ENCODE measurements at places on chromosomes 4 and X.

GRCh38 chr4:182624281-182624680 lies 292.9 kb downstream of the DCTD start:
- DNase-seq: no peak

DNA sequence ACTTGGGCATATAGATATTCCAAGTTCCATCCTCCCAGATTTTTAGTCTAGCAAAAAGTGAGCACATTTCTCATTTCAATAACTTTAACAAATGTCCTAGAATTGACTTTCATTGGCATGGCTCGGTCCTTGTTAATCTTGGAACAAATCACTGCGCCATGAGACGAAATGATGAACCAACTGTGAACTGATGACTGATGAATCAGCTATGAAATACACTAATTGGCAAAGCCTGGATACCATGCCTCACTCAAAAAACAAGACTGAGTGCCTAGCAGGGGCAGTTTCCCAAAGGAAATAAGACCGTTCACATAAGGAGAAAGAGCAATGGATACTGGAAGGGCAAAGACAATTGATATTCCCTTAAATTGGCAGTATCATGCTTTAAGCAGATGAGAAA lies 248.6 kb upstream of the VEGFC start:
- no peak for DNase-seq

DNA sequence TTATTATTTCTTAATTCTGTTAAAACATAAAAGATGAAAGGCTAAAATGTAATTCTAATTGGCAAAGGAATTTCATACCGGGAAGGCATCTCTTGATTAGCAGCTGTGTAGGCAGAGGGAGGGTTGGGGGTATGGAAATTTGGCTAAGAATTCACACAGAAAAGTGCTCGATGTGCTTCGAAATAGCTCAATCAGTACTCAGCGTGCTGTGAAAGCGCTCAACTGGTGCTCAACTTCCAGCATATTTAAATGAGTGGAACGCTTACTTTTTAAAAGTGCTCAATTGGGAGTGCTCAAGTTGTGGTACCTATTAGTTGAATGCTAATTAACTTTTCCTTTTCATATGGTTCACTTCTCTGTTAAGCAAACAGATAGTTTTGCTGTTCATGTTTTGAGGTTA lies 695.9 kb upstream of the ATOH1 start:
- DNase-seq: no peak

DNA sequence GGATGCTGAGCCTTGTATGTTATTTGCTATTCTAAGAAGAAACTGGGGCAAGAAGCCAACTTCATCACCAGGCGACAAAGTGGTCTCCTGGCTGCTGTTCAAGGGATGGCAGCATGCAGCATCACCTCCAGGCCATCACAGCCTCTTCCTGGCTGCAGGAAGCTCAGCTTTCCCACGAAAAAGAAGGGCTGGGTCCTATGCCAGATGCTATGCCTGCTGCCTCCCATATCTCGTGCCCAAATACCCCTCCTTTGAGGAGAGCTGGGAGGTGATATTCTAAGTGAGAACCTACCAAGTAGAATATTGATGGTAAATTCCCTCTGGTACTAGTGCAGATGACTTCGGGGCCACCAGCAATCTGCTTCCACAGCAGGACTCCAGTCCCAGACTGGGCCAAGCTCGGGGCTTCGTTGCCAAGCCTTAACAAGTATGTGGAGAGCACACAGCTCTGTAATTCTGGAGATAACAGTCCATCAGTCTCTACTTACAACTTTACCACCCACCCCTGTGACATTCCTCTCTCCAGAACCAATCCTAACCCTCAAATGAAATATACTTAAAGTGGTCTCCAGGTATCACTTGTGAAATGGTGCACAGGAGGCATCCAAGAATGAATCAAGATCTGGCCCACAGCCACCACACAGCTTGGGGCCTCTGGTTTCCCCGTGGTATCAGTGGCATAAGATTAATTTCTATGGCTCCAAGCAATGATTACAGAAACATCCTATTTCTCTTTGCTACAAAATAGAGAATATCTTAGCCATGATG lies 149.3 kb downstream of the PALLD start:
- peak; percentile 75 for DNase-seq

DNA sequence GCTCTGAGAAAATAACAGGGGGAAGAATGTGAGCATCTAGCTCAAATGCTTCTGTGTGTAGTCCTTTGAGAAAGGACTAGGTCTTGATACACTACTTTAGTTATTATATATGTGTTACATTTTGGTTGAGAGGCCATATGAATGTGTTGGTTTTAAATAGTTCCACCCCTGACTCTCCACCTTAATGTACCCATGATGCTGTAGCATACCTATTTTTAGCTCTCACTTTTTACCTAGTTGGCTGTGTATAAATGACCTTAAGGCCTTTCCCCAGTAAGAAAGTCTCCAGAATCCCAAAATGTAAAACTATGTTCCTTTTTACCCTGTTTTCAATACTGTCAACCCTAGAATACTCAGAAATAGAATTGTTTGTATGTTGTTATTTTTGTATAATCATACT lies 20.0 kb upstream of the NPNT start:
- no peak for DNase-seq

DNA sequence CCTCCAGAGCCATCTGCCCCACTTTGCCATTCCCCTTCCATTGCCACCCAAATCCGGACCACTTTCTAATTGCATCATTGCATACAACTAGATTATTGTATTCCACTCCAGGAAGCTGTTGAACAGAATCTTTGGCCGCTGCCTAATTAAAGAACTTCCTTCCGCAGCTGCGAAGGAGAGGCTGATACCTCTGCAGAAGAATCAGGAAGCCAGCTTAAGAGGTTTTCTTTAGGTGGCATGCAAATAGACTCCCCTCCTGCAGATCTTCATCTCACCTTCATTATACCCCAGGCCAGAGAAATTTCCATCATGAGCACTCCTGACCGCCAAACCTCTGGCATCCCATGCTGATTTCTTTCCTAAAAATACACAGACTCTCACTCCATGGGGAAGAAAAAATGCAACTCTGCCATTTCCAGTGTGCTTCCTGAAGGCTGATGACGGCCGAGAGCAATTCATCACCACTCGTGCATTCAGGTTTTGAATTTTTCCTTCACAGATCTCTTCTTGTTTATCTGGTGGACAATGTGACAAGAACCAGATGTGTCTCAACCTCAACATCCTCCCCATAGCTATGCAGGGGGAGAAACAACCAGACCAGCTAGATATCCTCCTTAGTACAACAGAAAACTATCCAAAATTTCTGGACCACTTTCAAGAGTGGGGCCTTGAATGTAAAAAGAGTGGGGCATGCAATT lies 31.2 kb downstream of the LGI2 start:
- no peak for DNase-seq

DNA sequence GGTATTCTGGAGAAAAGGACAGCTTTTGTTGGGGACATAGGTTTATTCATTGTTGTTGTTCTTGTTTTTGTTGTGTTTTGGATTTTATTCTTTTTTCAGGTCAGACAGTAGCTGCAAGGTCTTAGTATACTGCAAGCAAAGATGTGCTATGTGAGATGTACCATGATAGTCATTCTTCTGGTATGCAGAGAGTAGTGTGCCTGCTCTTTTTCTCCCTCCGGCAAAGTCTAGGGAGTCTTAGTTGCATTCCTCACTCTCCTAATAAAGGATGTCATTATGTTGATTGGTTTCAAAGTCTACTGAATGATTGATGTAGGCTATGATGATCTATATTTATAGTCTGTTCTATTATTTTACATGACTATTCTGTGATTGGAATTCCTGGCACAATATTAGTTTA lies 119.9 kb upstream of the POF1B start:
- DNase-seq: no peak

DNA sequence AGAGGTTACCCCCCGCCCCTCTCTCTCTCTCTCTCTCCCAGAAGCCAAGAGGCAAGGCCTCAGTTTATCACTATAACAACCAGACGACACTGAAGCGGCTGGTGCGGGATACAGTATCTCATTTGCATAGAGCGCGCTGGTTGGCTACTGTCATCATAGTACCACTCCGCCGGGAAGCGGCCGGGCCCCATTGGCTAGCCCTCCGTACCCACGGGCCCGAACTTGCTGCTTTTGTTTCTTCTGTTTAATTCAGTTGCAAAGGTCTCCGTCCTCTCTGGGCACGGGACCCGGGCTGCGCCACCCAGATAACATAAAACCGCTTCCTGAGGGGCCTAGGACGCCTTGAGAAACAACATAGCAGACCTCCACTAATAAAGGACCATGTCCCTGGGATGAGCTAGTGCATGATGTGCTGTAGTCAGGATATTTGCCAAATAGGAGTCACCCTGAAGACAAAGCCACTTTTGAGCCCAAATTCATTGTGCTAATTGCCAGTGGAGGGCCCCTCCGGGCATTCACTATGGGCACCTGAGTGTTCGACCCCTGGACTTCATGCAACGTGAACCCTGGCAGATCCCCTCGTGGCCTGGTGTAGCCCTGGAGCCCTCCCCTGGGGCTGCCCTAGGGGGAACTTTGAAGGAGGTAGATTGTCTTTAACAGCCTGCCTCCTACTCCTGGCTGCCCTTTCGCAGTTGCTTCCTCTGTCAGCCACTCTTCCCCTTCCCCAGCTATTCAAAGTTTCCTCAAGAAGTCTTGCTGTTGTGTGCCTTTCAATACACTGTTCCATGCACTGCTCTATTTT lies at the start of gene PCYT1B:
PCYT1B (minus strand) TSS at position 91 of the 802 bp plus-strand sequence. CDS start 242 bp downstream, outside the sequence.
- peak; percentile 90 for DNase-seq

- DNase-seq: no peak
Measured at GRCh38 chr4:98682719-98683118, 24.3 kb upstream of the TSPAN5 start.

- DNase-seq: no peak
Measured at GRCh38 chr4:48939785-48940184, 33.2 kb upstream of the OCIAD2 start.

- no peak for DNase-seq
Measured at GRCh38 chr4:65502131-65502701, 168.1 kb downstream of the EPHA5 start.

DNA sequence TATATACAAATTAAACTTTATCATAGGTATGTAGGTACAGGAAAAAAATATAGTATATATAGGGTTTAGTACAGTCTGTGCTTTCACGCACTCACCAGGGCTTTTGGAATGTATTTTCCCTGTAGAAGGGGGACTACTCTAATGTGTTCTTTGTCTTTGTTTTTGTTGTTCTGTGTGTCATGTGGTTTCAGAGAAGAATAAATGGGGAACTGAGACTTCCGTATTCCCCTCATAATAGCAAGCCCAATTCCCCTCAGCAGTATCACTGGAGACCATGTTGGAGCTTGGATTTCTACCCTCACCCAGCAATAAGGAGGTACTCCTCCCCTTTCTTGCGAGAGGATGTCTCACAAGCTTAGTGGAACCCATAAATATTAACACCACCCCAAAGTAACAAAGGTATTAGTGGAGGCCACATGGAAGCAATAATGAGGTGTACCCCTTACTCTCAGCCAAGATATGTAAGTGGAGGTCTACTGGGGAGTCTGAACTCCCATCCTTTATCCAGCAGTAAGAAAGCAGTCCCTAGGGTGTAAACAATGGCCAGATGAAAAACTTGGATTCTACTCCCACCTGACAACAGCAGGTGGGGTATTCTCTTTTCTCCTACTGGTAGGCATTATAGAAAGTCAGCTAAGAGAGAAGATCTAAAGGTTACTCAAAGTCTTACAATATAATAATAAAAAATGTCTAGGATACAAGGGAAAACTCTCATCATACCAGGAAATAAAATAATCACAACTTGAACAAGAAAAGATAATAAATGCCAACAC lies 805.4 kb upstream of the GALNTL6 start:
- no peak for DNase-seq

GRCh38 chrX:2183193-2183725 lies 317.5 kb downstream of the DHRSX start:
- no peak for DNase-seq

DNA sequence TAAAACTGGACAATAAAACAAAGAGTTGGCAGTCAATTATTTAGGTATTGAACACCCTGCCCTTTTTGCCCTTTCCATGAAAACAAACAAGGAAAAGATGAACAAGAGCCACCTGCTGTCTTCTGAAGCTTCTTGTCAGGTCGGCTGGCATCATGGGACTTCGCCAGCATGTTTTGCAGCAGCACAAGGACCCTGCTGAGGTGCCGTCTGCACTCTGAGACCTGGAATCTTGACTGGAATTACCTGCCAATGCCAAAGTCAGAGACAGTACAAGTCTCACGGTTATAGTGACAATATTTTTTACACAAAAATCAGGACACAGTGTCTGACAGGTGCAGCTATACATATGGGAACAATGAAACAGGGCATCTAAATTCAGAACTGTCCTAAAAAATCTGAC lies 284.5 kb downstream of the GASK1B start:
- DNase-seq: no peak

DNA sequence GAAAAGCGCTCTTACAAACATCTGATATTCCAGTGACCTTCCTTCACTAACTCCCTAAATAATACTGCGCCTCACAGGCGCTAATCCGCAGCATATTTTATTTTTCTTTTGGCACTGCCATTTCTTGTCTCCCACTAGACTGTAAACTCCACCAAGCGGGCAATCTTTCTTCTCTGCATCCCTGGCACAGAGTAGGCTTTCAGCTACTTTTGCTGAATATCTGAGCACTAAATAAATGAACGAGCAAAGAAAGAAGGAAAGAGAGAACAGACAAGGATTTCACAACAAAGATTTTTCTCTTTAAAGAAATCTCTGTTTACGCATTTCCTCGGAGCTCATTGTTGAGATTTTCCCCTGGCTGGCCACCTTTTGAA lies 12.7 kb downstream of the NKX3-2 start:
- DNase-seq: no peak

DNA sequence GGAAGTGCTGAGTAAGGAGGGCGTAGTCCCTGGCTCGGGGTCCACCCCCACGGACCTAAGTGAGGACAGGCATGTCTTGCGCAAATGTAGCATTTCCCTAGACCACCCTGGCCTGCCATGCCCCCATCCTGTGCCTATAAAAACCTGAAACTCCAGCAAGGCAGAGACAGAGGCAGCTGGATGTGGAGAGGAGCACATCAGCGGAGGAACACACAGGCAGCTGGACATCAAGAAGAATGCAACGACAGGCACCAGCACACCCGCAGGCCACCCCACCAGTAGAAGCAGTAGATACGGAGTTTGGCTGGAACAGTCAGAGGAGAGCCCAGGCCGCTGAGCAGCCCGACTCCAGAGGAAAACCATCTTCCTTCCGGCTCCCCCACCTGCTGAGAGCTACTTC lies 345.9 kb downstream of the FSTL5 start:
- DNase-seq: no peak

- DNase-seq: no peak
Measured at GRCh38 chrX:74453178-74453577, 31.9 kb downstream of the SLC16A2 start.

DNA sequence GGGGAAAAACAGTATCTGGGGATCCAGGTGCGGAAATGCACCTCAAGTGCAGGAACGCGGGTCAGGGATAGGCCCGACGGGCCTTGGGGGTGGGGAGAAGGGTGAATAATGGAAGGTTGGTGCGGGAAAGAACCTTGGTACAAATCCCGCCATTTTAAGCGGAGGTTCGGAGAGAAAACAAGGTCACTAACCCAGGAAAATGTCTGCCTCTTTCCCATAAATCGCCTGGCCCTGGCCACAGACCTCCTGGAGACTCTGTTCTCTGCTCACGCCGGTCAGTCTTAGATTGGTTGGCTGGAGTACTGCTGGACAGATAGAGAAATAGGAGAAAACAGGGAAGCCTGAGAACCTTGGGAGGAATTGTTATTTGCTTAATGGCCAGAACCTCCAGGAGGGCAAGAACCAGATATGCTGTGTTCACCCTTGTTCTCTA lies 897 bp upstream of the FBXL5 start:
- peak; percentile 55 for DNase-seq
